ENCODE measurements at places on chromosomes 1 and 21.

DNA sequence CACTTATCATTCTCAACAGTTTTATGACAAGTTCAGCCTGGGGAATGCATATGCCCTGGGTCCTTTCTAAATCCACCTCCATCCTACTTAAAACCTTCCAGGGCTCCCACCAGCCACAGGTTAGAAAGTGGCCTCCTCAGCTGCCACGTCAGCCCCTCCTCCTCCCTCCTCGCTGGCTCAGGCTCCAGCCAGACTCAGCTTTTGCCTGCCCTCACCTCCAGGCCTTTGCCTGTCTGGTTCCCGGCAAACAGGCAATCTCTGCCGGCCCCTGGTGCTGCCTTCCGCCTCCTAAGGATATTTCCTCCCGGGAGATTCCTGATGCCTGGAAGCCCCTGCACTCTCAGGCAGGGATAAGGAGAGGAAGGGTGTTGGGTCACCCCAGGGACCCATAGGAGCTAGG is 9.5 kb downstream of the RHBG start:
- no peak overlapping the region for H3K27ac ChIP-seq
- no peak for DNase-seq
- no peaks in the 10 kb centered on the region for H3K36me3 ChIP-seq
- H3K4me1 ChIP-seq: no peaks in the 10 kb centered on the region

- H3K36me3 ChIP-seq: no peaks in the 10 kb centered on the region
- DNase-seq: no peak
- H3K4me1 ChIP-seq: no peaks in the 10 kb centered on the region
- H3K4me3 ChIP-seq: no peak overlapping the region
- H3K27me3 ChIP-seq: no peaks in the 10 kb centered on the region
- no peak overlapping the region for H3K27ac ChIP-seq
Measured at GRCh38 chr1:238673561-238673960, 712.8 kb upstream of the CHRM3 start.

- no peak overlapping the region for H3K27ac ChIP-seq
- H3K27me3 ChIP-seq: no peaks in the 10 kb centered on the region
- no peaks in the 10 kb centered on the region for H3K4me1 ChIP-seq
- no peak overlapping the region for H3K4me3 ChIP-seq
Measured at GRCh38 chr21:27674041-27674615, 707.2 kb upstream of the ADAMTS5 start.

GRCh38 chr1:78210175-78210574 is 164.4 kb downstream of the GIPC2 start:
- H3K4me3 ChIP-seq: no peak overlapping the region
- no peak overlapping the region for H3K27ac ChIP-seq
- H3K4me1 ChIP-seq: no peaks in the 10 kb centered on the region
- H3K27me3 ChIP-seq: no peaks in the 10 kb centered on the region
- no peaks in the 10 kb centered on the region for H3K36me3 ChIP-seq

DNA sequence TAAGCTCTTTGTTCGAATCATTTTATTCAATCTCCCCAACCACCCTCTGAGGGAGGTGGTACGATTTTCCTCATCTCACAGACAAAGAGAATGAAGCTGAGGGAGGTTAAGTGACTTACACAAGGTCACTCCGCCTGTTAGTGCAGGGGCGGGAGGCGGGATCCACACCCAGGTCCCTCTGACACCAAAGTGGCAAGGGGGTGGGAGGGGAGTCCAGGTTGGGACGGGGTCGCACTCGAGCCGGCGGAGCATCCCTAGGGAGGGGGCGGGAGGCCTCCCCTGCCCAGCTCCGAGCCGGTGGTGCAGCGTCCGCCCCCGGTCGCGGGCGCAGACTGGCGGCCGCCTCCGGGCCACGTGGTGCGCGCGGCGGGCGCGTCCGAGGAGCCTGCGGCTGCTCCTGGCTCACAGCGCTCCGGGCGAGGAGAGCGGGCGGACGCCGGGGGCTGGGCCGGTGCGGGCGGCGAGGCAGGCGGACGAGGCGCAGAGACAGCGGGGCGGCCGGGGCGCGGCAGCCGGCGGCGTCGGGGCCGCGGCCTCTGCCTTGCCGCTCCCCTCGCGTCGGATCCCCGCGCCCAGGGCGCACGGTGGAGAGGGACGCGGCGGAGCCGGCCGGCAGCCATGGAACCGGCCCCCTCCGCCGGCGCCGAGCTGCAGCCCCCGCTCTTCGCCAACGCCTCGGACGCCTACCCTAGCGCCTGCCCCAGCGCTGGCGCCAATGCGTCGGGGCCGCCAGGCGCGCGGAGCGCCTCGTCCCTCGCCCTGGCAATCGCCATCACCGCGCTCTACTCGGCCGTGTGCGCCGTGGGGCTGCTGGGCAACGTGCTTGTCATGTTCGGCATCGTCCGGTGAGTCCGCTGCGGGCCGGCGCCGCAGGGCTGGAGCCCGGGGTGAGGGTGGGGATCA is at the start of gene OPRD1:
OPRD1 (plus strand) TSS at position 405 of the 903 bp plus-strand sequence; CDS start at position 619, 214 bp downstream.
- H3K27me3 ChIP-seq: peaks cover 40% of the 10 kb centered on the region
- no peak within 1 kb of the TSS for H3K27ac ChIP-seq
- H3K4me3 ChIP-seq: peak within 1 kb of the TSS; percentile 11
- no peak for DNase-seq
- H3K4me1 ChIP-seq: no peaks in the 10 kb centered on the region
- H3K36me3 ChIP-seq: no peaks in the 10 kb centered on the region

DNA sequence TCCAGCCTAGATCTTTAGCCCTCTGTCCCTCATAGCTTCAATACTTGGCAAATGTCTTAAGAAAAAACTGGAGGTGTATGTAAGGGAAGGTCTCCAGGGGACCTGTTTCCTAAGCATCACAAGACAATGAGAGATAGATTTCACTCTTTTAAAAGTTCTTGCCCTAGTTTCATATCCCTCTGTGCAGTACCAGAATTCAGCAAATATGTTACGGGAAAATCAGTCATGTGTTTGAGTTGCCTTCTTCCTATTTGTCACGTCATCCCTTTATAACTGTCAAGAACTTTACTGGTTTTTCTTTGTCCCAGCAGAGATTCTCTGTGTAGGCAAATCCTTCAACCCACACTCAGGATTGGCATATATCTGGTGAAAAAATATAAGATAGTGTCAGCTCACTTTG is 32.3 kb downstream of the DNASE2B start:
- no peaks in the 10 kb centered on the region for H3K27me3 ChIP-seq
- no peaks in the 10 kb centered on the region for H3K36me3 ChIP-seq
- H3K4me3 ChIP-seq: no peak overlapping the region
- DNase-seq: no peak
